Sigmoid colon (tissue), 7 donors: ENCODE measurements at places on chromosomes 5 and 9.

DNA sequence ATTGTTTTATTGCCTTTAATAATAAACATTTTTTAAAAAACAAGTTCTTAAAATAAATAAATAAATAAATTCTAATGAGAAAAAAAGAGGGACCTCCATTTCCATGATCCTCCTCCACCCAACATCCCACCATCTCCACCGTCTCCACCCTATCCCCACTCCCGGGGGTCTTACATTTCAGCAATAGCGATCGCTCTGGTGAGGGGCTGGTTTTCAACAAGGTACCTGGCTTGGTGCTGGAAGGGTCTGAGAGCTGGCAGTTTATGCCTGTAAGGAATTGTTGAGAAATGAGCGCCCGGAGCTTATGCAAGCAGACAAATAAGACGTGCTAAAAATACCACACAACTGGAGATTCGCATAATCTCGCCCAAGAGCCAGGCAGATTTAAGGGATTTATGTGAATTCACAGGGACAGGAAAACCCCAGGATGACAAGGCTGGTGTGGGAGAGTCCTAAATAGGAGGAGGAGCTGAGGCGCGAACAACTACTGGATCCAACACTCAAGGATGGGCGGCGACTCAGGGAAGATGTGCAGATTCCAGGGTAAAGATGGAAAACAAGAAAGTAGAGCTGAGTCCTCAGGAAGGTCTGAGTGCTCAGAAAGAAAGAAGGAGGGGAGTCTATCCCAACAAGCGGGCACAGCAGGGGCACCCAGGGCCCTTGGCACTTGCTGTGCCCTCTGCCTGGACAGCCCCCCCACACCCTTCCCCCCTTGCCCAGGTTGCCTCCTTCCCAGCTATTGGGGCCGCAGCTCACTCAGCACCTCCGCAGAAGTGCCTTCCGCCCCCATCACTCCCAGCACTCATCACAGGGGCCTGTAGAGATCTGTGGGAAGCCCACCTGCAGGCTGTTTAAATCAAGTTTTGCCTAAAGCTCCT, 27.0 kb downstream of the TRIM14 start:
- no peak for DNase-seq

- no peak for DNase-seq
Measured at GRCh38 chr9:91360551-91361290, 997 bp downstream of the AUH start.

DNA sequence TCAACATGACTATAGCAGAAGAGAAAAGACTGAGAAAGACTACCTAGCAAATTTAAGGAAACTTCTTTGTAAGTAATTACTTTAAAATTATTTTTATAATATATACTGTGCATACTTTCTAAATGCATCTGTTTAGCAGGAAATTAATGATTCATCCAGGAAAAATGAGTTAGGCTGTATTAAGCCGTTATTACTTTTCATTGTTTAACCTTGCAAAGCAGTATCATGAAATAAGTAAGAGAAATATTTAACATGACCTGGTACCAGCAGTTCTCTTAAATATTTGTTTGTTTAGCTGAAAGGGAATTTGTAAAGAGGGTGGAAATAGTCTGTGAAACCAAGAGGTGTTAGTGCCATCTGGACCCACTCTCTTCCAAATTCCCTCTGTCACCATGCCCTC, 175.0 kb downstream of the GNAQ start:
- no peak for DNase-seq

- DNase-seq = no peak
Measured at GRCh38 chr5:172345881-172346280, 62.3 kb upstream of the UBTD2 start.

DNA sequence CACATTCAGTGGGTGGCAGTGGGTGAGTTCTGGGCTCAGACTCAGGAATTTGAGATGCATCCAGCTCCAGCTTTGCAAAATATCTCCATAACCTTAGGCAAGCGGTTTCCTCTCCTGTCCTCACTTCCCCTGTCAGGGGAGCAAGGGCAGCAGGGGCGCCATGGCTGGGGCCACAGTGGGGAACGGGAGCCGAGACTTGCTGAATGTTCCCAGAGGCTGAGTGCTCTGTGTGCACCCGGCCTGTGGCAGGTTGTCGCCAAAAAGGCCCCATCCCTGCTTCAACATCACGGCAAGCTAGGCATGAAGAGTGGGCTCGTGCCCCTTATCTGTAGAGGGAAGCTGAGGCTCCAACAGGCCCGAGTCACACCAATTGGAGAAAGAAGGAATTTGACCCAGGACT, 268.8 kb downstream of the NSG2 start:
- no peak for DNase-seq

- no peak for DNase-seq
Measured at GRCh38 chr5:14256026-14256690, 113.0 kb downstream of the TRIO start.
